ENCODE measurements at places on chromosomes 4 and X.
A peak's percentile ranks its signal among the peaks of the same experiment; 100 is the strongest.

DNA sequence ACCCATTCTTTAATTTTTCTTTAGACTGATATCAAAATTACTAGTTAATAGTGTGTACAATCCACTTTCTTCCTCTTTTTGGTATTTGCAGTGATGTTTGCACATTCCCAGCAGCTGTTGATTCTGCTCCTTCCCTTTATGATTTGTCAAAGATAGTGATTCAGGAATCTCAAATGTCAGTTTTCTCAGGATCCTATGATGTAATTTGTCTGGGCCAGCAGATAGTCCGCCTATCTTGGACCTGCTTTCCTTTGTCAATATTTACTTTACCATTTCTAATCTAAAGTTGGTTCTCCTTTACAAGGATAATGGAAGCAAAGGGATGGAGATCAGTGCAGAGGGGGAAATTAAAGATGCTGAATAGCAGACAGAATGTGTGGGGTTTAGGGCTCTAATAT is 122.1 kb downstream of the REELD1 start:
- no peak for DNase-seq

DNA sequence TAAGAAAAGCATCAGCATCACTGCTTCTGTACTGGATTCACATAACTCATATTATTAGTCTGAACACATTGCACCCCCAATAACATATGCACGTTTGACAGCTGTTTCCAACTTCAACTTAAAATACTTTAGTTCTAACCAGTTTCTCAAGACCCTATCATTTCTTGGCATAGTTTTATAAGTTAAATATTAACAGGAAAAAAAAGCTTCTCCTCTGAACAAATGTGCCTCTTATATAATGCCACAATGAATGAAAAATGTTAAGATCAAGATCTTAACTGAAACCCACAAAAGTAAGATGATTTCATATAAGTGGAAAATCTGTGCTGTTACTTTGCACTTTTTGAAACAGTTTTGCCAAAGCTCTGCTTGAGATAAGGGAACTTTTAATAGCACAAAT is 652.8 kb upstream of the FAM241A start:
- DNase-seq: no peak

DNA sequence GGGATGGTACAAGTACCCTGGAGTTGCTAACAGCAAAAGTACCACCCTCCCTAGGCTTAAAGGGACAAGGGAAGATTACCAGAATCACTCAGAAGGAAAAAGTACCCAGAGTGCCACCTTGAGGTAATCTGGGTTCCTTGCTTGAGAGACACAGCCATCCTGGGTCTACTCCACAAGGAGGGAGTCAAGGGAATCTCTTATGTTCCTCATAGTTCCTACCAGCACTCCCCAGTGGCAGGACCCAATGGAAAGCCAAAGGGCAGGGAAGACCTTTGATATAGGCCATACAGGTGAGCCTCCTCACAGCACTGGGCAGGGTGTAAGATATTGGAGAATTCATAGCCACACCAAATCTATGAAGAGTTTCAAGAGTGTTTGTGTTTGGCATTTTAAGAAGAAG is 5.7 kb downstream of the IL2 start:
- no peak for DNase-seq

- DNase-seq: no peak
Measured at GRCh38 chr4:65096630-65097029, 573.7 kb downstream of the EPHA5 start.

DNA sequence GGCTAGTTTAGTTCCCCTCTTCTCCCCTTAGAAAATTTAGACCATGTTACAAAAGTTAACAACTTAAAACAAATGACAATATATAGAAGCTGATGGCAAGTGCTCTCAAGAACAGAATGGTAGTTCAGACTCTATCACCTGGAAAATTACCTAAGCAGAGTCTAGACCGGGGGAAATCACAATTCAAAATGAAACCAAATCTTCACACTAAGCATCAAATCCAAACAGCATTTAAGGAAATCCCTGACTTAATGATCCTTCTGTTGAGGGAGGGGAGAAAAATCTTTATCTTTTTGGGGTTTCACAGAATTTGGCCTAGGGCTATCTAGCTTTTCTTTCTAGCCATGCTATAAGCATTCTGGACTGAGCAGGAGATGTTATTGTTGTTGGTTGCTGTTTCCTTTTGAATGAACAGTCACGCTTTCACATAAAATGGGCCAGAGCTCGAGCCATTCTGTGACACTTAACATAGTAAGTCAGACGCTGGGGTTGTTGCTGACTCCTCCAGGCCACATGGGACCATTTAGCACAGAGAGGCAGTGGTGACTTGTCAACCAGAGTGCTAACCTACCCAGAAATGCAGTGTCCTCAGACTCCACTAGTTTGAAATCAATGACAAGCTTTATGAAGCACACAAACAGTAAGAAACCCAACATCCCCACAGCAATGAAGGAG is 16.0 kb upstream of the LSM6 start:
- DNase-seq: no peak

DNA sequence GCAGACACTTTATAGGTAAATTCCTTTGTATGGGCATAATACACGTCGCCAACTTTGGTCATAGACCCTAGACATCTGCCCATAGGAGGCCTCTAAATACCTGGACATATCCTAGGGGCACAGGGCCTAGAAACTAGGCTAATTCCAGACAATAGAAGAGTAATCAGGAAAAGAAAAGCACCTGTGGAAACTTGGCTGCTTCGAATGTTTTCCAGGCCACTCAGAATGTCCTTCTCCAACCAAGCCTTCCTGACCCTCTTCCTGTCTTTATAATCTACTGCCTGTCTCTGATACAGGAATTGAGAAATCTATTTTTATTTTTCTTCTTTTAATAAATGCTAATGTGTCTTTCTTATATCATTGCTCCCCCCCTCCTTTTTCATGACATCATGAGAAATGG is 493.1 kb downstream of the IL15 start:
- no peak for DNase-seq

GRCh38 chrX:103879339-103879738 is 47.3 kb upstream of the RAB9B start:
- no peak for DNase-seq

- no peak for DNase-seq
Measured at GRCh38 chr4:41881981-41882624, 53.1 kb upstream of the TMEM33 start.

GRCh38 chr4:150590631-150591030 is 8.7 kb downstream of the MAB21L2 start:
- no peak for DNase-seq

- no peak for DNase-seq
Measured at GRCh38 chr4:151841107-151841506, 80.3 kb upstream of the GATB start.

GRCh38 chrX:103431316-103431715 is 55.0 kb downstream of the BEX3 start:
- no peak for DNase-seq

GRCh38 chrX:20116087-20116576 is 575 bp downstream of the MAP7D2 start:
- no peak for DNase-seq

DNA sequence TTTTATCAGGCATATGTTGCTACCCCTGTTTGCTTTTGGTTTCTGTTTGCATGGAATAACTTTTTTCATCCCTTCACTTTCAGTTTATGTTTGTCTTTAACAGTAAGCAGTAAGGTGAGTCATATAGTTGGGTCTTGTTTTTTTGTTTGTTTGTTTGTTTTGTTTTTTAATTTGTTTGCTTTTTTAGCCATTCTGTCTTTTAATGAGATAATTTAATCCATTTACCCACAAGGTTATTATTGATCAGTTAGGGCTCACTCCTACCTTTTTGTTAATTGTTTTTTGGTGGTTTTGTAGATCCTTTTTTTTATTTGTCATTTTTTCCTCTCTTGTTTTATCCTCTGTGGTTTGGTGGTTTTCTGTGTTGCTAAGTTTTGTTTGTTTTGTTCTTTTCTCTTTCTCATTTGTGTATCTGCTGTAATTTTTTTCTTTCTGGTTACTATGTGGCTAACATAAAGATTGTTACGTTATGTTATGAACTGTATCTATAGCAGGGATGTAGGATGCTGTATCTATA is 379.5 kb upstream of the MAD2L1 start:
- no peak for DNase-seq

GRCh38 chrX:21700275-21700674 is 42.1 kb upstream of the KLHL34 start:
- DNase-seq: no peak

- no peak for DNase-seq
Measured at GRCh38 chrX:104621781-104622180, 55.8 kb downstream of the IL1RAPL2 start.

- DNase-seq: no peak
Measured at GRCh38 chr4:142556570-142557238, 289.4 kb downstream of the INPP4B start.

DNA sequence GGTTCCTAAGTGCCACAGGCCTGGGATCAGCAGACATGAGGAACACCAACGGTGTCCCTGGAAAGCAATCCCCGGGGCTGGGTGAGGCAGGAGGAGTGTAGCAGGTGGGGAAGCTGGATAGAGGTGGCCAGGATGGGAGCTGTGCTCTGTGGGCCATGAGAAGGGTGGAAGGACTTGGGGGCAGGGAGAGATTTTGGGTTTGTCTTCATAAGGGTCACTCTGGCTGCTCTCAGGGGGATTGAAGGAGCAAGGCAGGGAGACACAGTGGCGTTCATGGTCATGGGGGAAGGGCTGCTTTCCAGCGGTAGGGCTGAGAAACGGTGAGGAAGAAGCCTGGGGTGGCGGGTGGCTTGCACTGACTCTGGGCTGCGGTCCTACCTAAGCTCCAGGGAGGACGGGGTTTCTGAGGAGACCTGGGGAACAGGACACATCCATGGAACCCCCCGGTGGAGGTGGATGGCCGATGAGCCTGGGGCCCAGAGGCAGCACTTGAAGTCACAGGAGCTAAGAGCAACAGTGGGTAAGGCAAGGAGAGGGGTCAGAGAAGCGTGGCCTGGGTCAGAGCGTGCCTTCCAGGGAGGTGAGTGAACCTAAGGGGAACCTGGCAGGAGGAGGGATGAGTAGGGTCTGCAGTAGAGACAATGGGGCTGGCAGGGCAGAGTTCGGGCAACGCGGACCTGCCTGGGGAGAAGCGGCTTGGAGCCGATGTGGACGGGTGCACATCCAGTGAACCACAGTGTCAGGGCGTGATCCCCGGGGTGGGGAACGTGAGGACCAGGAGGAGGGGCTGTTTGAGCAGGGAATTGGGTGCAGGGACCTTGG is 12.4 kb upstream of the CTBP1 start:
- no peak for DNase-seq

- DNase-seq: peak; percentile 43
Measured at GRCh38 chrX:9566150-9566621, 101.3 kb downstream of the TBL1X start.

DNA sequence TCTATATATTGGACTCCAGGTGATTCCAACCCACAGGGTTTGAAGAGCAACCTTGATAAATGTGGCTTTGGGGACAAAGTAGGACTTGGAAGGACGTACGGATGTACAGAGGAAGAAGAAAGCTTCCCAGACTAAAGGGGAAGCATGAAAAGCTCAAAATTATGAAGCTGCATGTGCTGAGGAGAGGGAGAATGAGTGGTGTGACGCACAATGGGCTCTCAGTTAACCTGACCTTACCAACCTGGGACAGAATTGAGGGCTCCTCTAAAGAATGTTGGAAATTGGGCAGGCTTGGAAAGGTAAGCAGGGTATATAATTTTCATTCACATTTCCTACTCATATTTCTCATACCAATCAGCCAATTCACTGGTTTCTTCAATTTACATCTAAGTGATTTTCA is 10.5 kb upstream of the TIGD2 start:
- DNase-seq: no peak

DNA sequence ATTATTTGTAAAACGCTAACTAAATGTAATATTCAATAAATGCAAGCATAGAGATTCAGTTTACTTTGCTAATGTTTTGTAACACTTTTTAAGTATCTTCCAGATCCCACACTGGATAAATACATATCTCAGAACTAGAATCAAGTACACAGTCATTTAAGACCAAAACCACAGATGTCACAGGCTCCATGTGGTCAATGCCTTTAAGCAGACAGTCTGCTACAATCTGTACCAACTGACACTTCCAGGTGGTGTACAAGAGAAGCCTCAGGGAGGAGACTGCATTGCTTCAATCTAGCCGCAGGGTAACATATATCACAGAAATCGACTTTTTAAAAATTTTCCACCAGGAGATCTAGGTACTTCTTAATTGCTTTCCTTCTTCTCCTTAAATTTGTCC is 229.6 kb upstream of the DIAPH2 start:
- no peak for DNase-seq

GRCh38 chr4:46270986-46271596 is 118.8 kb downstream of the GABRA2 start:
- peak; percentile 4 for DNase-seq

- DNase-seq: peak; percentile 83
Measured at GRCh38 chrX:13432414-13433297, 112.8 kb upstream of the ATXN3L start.

GRCh38 chrX:155767876-155768769 is 113.0 kb upstream of the VAMP7 start:
- peak; percentile 12 for DNase-seq

DNA sequence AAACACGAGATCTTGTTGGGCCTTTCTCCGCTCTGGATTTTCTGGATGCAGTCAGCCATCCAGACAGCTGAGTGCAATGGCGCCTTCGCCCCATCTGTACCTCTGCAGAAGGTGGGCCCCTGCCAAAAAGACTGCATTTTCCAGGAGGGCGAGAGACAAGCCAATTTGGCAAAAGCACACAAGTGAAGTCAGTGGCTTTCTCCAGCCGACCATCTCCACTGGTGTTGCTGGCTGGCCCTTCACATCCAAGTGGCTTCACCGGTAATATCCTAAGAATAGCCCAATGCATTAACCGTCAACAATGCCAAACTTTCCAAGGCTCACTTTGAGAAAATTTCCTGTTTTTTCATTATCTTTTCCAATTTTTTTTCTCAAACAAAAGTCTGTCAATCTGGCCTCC is 96.2 kb upstream of the MXRA5 start:
- no peak for DNase-seq

GRCh38 chr4:95517576-95518345 is 31.0 kb downstream of the UNC5C start:
- no peak for DNase-seq

DNA sequence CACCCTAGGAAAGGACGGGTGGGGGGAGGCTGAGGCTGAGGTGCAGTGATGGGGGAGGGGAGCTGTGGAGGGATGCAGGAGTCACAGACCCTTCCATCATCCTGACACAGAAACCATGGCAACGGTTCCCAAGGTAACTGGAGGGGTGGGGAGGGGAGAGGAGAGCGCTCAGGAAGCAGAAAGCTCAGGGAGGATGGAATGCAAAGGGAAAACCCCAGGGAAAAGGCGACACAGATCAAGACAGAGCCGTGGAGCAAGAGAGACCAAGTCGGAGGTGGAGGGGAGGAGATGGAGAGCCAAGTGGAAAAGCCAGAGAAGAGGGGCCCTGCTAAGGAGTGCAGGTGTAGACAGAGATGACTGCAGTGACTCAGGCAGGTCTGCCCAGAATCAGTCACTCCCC is 14.5 kb downstream of the L1CAM start:
- DNase-seq: no peak

DNA sequence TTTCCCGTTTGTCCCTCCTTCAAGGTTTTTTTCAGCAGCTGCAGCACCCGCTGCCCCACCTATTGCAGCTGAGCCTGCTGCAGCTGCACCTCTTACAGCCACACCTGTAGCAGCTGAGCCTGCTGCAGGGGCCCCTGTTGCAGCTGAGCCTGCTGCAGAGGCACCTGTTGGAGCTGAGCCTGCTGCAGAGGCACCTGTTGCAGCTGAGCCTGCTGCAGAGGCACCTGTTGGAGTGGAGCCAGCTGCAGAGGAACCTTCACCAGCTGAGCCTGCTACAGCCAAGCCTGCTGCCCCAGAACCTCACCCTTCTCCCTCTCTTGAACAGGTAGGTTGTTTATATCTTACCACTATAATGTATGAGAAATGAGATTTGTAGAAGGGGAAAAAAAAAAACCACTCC is 4.5 kb downstream of the PRR27 start:
- no peak for DNase-seq

Data from hindlimb muscle (tissue), 1 donor.